AG10803 (cell line): ENCODE measurements at places on chromosomes 3 and 15.

DNA sequence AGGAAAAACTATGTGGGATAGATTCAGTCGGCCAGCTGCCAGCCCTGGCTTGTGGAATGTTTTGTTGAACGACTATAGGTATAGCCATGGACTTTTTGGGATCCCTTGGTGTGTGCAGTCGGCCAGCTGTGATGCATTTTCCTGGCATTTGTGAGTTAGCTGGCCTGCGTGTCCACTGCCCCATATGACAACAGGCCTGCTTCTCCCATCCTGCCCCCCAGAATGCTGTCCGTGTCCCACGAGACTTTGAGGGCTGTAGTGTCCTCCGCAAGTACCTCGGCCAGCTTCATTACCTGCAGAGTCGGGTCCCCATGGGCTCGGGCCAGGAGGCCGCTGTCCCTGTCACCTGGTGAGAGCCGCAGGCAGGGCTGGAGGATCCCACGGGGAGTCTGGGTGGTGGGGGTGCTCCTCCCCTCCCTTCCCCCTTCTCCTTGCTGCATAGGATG is 23.6 kb downstream of the PTPN23 start:
- DNase-seq, result no peak

DNA sequence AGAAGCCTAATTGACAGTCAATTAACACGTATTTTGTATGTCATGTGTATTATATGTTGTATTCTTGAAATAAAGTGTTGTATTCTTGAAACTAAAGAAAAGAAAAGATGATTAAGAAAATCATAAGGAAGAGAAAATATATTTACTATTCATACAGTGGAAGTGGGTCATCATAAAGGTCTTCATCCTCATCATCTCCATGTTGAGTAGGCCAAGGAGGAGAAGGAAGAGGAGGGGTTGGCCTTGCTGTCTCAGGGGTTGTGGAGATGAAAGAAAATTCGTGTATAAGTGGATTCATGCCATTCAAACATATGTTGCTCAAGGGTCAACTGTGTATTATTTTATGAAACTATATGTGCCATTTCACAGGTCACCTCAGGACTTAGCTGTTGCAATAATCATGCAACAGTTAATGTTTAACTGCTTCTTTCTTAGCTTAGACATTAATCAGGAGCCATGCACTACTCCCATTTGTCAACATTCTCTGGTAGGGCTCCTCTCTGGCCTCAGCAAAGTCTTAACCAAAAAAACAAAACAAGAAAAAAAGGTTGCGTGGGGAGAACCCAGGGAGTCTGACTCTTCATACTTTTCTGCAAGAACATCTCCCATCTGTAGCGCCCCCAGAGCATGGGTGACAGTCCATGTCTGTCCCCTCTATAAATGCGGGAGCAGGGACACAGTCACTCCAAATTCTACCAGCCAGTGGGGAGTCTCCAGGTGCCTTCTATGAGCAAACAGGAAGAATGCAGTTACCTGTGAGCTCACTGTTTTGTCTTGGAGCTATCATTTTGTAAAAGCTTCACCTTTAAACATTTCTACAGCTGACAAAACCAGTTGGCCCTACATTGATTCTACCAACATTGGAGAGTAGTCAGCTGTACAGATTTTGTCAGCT is 19.9 kb upstream of the LRRC2 start:
- DNase-seq, result no peak

DNA sequence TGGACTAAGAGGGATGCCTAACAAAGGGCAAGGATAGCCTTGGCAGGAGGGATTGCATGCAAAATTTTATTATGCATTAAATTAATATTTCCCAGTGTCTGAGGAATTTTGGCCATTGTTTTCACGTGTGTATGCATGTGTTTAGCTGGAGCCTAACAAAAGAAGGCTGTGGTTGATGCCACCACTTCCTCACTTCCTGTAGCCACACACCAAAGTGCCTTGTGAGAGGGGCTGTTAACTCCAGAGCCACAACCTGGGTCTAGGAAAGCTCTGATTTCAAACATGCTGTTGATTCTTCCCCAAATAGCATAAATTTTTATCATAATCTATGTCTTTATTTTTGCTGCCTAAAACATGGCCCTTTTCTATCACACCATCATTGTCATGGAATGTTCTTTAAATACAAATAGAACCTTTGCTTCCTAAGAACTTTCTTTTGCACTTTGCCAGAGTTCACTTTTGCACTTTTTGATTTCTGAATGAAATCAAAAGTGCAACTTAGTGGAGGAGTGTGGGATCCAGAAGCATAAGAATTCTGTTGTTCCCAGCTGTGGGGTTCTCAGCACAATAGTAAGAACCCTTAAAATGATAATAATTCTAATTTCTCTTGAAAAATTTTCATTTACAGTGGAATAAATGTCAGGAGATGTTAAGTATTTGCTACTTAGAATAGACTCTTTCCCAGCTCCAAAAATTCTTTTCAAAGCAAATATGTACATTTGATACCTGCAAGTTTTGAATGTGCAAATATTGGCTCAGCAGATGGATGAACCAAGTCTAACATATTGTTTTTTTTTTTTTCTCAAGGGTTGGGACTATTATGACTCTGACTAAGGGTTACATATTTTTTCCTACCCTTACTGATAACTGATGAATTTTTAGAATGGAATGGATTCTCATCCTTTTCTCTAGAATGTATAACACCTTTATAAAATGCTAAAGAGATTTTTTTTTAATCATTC is 35.6 kb upstream of the SPTSSB start:
- no peak for DNase-seq

GRCh38 chr15:34837246-34838016 is 42.1 kb upstream of the ACTC1 start:
- peak; percentile 69 for DNase-seq

DNA sequence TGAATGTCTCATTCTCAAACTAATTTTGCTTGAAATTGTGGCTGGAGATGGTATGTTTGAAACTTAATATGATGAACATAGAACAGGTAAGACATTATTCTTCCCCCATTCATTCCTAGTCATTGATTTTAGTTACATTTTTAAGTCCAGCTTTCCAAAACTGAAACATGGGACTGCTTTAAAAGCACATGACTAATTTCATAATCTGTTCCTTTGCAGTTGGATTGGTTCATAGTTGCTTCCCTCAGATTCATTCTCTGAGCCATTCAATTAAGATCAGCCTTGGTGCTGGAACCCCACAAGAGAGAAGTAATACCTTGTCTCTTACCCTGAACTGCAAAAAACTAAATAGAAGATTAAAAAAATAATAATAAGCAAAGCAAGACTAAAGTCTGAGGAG is 87.5 kb upstream of the TGFBR2 start:
- no peak for DNase-seq

DNA sequence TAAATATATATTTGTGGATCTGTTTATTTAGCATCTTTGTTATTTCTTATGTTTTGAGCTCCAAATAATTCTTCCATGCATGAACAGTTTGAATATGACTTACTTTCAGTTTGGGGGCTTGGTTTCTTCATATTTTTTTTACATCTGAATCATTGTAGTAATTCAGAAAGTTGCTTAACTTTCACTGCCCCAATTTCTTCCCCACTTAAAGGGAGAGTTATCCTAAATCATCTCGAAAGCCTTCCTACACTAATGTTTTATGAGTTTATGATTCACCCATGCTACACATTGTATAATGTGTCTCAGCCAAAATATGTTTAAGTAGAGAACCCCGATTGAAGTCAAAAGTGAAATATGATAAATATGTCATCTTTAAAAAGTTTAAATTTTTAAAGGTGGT is 47.8 kb downstream of the SPRED1 start:
- DNase-seq, result peak; percentile 28

GRCh38 chr3:114411811-114412803 is 118.3 kb downstream of the TIGIT start:
- peak; percentile 59 for DNase-seq

- DNase-seq, result no peak
Measured at GRCh38 chr3:37937156-37937555, 53.4 kb upstream of the VILL start.

DNA sequence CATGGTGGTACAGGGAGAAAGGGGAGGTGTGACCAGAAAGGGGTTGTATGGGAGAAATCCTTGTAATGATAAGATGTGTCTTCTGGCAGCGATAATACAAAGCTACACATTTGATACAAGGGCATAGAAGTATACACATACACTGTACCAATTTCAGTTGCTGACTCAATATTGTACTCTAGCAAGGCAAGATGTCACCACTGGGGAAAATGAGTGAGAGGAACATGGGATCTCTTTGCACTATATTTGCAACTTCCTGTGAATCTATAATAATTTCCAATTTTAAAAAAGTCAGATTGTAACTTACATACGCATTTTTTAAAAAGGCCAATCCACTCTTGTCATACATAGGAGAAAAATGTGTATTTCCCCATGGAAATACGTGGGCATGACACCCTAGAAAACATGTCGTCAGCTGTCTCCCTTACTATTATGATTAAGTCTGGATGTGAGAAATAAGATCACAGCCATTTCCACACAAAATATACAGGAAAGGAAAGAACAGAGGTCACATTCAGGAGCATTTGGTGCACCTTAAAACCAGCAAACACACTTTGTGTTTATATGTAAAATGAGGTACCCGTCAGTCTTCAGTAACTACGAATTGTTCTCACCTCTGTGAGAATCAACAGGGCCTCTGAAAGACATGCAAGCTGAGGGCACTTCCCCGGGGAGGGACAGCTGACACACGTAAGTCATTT is 22.9 kb downstream of the PRR23E start:
- no peak for DNase-seq

DNA sequence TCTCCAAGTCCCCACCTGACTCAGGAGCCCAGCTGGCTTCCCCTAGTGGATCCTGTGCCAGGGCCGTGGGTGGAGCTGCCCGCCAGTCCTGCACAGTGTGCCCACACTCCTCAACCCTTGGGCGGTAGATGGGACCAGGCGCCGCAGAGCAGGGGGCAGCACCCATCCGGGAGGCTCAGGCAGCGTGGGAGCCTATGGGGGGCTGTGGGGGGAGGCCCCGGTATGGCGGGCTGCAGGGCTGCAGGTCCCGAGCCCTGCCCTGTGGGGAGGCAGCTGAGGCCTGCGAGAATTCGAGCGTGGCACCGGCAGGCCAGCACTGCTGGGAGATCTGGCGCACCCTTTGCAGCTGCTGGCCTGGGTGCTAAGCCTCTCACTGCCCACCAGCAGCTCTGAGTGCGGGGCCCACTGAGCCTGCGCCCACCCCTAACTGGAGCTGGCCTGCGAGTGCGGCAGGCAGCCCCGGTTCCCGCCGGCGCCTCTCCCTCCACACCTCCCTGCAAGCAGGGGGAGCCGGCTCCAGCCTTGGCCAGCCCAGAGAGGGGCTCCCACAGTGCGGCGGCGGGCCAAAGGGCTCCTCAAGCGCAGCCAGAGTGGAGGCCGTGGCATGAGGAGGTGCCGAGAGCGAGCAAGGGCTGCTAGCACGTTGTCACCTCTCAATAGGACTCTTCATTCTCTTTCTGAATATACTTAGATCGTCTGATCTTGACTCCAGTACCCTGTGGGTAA is 64.0 kb downstream of the TMEM212 start:
- no peak for DNase-seq

DNA sequence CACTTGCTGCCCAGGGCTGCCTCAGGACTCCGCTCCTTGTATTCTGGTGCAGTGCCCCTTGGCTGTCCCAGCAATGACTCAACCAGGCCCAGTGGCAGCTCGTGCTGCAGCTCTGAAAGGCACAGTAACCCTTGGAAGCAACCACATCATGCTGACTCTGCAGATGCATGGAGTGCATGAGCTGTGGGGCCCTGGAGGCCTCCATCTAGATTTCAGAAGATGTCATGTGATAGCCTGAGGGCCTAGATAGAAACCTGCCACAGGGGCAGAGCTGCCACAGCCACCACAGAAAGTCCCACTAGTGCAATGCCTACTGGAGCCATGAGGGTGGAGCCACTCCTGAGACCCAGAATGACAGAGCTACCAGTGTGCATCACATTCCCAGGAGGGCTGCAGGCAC is 117.1 kb upstream of the SMAD3 start:
- DNase-seq, result peak; percentile 26

DNA sequence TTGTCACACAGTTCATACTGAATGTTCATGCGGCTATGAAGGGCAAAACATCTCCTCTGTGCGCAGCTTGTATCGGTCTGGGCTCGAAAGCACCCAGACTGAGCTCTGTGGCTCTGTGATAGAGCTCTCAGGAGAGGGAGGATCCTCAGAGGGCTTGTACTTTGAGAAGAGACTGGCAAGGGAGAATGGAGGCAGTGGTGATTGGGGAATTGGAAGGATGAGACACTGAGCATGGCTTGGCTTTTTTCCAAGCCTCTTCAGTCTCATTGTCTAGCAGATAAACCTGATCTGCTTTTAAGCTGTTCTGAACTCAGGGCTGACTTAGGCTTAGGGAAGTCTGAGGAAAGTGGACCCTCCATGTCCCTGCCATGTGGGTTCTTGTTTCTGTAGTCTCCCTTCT is 43.0 kb downstream of the RAD54L2 start:
- DNase-seq, result peak; percentile 18

GRCh38 chr15:98330258-98330657 is 318.1 kb upstream of the IGF1R start:
- no peak for DNase-seq

- DNase-seq, result no peak
Measured at GRCh38 chr3:17945018-17945798, 202.8 kb upstream of the TBC1D5 start.

DNA sequence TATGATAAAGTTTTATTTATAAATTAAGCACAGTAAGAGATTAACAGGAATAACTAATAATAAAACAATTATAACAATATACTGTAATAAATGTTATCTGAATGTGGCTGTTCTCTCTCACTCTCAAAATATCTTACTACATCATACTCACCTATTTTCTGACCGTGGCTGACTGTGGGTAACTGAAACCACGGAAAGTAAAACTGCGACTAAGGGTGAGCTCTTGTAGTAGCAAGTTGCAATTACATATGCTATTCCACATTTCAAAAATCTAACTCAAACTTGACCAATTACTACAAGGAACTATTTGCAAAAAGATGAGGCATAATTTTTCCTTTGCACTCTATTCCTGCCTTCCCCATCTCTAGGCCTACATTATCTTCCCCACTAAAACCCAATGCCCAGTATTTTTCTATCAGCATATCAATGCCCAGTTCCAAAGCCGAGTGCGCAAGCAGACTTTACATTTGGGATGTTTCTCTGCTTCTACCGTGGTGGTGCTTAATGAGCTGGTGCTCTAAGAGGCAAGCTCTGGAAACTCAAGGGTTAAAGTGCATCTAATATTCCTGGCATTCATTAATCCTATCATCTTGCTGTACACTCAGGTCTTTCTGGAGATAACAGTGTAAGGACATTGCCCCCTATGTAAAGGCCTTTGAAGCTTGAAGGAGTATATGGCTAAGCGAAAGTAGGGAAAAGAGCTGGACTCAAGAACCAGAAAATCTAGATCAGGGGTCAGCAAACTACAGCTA is 6.7 kb downstream of the PCYT1A start:
- no peak for DNase-seq
